ENCODE measurements at places on chromosomes 13 and 19. TPM values are rescaled to one million over a fixed set of nuclear protein-coding genes. Genes with fewer than 3 reads are reported as not detected.

- peak; percentile 57 for DNase-seq
Observed at GRCh38 chr13:30124131-30124768, 183.1 kb downstream of the KATNAL1 start.

DNA sequence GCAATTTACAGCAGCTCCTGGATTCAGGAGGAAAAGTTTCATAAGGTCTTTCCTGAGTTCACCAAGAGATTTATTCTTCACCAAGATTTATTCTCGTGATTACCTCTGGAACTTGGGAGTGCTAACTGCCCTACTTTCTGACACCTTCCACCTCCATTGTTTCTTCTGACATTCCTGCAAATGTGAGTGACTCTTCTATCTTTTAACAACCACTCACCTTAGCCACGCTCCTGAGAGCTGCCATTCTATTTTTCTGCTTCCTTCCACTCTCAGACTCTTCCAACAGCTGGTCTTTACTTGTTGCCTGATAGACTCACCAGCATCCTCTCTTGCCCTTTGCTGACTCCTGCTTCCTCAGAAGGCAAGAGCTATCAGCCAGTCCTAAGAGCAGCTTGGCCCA lies 11.5 kb upstream of the CBY2 start:
- DNase-seq, result no peak

GRCh38 chr19:38734426-38735256 lies 9.6 kb downstream of the CAPN12 start:
- peak; percentile 62 for DNase-seq

The ZNF723 gene
- total RNA-seq, result not detected

DNA sequence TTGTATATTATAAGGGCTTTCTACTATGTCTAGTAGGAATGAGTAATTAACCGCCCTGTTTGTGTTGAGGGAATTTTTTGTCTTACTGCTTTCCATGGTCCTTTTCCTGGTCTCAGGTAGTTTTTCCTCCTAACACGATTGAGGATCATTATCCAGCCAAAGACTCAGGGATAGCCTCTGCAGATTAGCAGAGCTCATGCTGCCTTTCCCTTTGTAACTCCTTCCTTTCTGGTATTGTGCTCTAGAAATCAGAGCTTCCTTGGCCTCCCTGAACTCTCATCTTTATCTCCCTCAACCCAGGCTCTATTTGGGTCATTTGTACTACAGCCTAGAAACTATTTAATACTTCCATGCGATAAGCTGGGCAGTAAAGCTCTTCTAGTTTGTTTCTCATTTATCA lies 142.1 kb downstream of the PDS5B start:
- DNase-seq, result no peak

- DNase-seq, result no peak
Observed at GRCh38 chr13:40031031-40031430, 375.6 kb downstream of the COG6 start.

DNA sequence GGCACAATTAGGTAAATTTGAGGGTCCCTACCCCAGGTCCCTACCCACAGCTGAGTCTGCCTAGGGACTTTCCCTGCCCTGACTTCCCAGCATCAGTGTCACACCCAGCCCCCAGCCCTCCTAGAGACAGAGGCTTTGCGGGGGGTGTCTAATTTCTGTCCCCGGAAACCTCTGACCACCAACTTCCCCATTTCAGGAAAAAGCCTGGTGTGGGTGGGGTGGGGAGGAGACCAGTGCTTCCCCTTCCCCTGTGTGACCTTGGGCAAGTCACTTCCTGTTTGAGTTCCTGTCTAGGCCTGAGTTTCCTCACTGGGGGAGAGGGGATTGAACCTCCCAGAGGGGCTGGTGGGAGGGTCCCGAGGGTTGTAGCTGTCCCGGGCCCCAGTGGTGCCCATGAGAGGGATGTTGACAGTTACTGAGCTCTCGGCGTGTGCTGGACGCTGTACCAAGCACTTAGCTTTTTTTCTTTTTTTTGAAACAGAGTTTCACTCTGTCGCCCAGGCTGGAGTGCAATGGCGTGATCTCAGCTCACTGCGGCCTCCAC lies 7.9 kb downstream of the VASP start:
- DNase-seq, result no peak

The CGB3 gene
- total RNA-seq, result not detected

- peak; percentile 22 for DNase-seq
Observed at GRCh38 chr19:16199275-16199932, 1.7 kb downstream of the AP1M1 start.

DNA sequence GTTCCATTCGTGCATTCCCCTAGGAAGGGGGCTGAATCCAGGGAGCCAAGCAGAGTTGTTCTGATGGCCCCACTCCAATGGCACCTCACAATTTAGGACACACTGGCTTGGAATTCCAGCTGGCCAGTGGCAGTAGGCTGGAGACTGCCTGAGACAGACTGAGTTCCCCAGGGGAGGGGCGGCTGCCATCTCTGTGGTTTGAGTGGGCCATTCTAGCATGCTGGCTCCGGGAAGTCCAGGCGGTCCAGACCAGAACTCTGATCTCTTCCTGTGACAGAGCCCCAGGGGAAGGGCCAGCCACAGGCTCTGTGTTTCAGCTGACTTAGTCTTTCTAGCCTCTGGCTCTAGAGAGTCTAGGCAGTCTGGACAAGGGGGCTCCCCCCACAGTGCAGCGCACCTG lies 29.5 kb upstream of the SLC7A1 start:
- no peak for DNase-seq

The NLRP8 gene
- not detected for total RNA-seq

DNA sequence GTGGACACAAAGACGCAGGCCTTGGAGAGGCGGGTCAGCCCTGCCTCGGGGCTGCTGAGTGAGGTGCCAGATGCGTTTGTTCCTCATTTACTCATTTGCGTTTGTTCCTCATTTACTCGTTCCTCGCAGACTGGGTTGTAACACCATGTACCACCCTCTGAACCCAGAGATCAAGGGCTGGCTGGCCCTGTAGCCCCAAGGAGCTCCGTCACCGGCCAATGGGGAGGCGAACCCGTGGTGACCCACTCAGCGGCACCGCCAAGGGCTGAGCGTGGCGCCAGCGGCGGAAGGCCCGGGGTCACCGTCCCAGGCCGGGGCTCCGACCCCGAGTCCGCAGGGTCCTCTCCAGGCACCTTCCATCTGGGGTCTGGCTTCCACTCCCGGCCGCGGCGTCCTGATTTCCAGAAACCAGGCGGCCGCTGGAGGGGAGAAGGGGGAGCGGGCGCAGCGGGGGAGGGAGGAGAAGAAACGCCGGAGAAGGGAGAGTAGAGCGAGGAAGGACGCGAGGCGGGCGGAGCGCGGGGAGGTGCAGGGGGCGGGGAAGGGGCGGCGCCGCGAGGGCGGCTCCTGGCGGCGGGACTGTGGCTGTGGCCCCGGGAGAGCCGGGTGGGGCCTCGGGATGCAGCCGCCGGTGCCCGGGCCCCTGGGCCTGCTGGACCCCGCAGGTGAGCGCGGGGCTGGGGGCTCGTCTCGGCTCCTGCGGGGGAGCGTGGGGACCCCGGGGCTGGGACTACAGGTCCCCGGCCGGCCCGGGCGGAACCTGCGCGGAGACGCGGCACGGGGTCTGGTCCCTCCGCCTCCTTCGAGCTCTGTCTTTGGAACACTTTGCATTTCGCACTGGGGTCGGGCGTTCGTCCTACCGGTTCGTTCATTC lies at the start of gene TMEM255B:
TMEM255B (plus strand) TSS at position 576 of the 874 bp plus-strand sequence; CDS start at position 620, 44 bp downstream.
- DNase-seq, result peak; percentile 88

DNA sequence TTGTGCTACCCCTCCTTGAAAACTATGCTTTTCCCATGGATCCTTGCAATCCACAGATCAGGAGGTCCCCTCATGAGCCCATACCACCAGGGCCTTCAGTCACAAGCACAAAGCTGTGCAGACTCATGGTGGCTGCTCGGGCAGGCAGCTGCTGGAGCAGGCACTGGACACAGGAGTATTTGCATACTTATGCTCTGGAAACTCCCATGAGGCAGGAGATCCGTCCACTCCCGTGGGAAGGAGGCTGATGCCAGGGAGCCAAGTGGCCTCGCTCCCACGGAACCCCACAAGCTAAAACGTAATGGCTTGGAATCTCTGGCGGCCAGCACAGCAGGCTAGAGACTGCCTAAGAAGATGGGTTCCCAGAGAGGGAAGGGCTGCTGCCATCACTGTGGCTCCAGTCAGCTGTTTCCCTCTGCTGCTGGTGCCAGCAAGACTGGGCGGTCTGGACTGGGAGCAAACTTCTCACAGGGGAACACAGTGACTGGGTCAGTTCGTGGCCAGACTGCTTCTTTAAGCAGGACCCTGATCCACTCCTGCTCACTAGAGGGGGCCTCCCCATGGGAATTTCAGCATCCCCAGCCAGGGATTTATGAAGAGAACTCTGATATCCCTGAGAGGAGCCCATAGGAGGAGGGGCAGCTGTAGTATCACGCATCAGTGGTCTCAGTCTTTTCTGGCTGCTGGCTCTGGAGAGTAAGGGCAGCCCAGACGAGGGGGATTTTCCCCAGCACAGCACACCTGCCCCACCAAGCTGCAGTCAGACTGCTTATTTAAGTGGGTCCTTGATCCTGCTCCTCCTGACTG lies 370.3 kb upstream of the ATXN8OS start:
- DNase-seq, result no peak

- DNase-seq, result no peak
Observed at GRCh38 chr13:39929583-39929982, 274.1 kb downstream of the COG6 start.
